ENCODE measurements at places on chromosomes 4 and X. TPM values are rescaled to one million over a fixed set of nuclear protein-coding genes. Genes with fewer than 3 reads are reported as not detected.

Gene GABRA4
- total RNA-seq = 0.11 TPM

Gene PRKG2
- total RNA-seq = 0.05 TPM

Gene AFF2
- total RNA-seq = 1.0 TPM

DNA sequence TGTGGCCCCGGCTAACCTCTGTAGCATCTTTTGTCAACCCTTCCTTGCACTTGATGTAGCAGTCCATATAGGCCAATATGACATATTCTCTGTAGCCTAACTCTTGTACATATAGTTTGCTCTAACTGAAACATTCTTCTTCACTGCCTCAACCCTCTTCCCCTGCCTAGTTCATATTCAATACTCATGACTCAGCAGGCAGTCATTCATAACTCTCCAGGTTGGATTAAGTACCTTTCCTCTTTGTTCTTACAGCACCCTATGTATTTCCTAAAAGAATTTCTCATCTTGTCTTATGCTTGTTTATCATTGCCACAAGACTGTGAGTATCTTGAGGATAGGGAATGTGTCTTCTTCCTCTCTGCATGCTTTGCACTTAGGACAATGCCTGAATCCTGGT lies 76.9 kb downstream of the TMLHE start:
- peak; percentile 27 for DNase-seq

GRCh38 chr4:156788782-156789181 lies 182.8 kb downstream of the PDGFC start:
- DNase-seq = no peak

DNA sequence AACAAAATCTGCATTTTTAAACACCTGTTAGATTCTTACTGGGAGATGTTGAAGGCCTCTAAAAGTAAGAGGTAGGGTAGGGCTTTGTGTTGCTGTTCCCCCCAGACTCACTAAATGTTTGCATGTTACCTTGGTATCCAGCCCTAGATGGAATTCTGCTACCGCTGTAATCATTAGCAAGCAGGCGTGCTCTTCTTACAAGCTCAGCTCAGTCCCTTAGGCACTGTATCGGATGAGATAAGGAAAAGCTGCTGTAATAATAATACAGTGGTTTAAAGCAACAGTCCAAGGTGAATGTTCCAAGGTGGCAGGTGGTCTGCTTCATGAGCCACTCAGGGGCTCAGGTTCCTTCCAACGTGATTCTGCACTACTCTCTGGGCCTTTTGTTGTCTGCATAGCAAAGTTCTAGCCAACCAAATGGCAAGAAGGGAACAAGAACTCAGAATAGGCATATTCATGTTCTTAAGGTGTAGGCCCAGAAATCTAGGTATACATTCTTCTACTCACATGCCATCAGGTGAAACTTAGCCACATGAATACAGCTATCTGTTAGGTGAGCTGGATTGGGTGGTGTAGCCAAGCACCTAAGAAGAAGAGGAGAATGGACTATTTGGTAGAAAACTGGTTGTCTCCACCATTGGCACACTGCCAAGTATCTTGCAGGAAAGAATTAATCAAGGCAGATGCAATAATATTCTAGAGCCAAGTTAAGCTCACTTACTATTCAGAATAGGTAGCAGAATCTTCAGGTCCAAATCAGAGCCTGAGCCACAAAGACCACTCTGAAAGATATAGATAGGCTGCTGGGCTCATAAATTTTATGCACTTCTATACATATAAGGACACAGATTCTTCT lies 46.0 kb downstream of the COQ2 start:
- DNase-seq = no peak

DNA sequence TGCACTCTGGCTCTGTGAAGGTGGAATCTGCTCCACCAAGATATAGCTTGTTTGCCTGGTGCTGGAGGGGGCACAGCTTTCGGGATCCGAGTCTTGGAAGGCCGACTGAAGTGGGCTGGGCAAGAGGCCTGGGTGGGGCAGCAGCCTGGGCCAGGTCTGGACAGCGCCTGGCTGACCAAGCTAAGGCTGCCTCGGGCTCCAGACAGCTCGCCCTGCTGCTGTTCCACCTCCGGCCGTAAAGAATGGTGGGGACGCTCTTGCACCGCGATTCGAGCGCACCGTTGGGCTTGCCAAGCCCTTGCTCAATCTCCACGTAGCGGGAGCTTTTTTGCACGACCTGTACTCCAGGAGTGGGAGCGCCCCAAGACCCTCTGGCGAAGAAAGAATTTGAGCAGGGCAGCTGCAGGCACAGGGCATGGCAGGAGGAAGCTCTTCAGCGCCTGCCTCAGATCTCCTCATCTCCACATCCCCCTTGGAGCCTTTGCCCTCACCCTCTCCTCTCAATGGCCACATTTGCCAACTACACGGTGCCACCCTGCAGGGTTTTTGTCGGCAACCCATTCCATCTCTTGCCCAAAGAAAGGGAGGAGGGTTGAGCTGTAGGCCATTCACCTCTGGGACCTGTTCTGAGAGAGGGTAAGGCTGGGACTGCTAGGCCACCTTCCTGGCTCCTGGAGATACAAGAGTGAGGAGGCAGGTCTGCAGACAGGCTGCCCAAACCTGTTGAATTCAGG lies 18.9 kb downstream of the CNGA2 start:
- peak; percentile 52 for DNase-seq

Data from HT1080 (cell line).